Motor neuron (in vitro differentiated cells): ENCODE measurements at places on chromosomes 1 and 21.

- ATAC-seq, result no peak
Measured at GRCh38 chr1:199178646-199179045, 539.8 kb downstream of the PTPRC start.

DNA sequence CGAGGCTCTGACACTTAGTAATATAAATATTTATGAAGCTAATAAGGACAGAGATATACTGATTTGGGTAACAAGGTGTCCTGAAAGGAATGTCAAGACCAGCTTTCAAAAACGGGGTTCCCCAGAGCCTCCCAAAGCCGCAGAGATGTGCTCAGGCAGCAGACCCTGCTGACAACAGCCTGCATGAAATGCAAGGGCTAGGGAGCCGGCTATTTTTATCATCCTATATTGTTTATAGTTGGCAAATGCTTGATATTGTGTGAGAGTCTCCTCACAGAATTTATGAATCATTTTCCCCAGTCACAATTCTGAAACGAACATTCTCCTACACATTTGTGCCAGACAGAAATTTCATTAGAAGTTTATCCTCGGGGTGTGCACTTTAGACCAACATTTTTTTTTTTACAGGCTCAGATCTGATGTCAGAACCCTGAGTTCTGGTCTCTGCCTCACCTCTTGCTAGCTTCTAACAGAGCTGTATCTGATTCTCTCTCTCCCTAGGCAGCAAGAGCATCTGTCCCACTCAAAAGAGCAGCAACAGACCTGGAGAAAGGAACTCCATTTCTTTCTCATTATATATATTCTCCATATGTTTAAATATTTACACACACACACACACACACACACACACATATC, 302.3 kb upstream of the PLD5 start:
- ATAC-seq, result peak; percentile 36

- no peak for ATAC-seq
Measured at GRCh38 chr1:161175771-161176453, 1.4 kb downstream of the B4GALT3 start.

DNA sequence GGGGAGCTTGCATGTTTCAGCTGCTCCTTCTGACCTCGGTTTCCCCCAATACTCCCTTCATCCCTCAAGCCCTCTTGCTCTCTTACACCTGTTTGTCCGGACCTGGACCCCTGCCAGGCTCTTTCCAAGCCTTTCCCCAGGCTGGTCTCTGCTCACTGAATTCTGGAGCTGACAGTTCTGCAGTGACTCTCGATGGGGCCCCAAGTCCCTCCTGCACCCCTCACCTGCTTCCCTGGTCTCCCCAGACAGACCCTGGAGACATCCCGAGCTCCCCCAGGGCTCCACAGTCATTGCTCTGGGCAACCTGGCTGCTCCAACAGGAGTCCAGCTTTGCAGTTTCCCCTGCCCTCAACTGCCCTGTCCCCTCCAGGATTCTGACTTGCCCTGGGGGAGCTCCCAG, 198.6 kb downstream of the GRIK3 start:
- ATAC-seq, result no peak

- ATAC-seq, result no peak
Measured at GRCh38 chr1:111359376-111359775, 68.2 kb downstream of the OVGP1 start.

GRCh38 chr1:207883660-207884250, 27.2 kb downstream of the CD34 start:
- ATAC-seq, result no peak

GRCh38 chr1:203044546-203045250, 18.4 kb downstream of the PPFIA4 start:
- ATAC-seq, result peak; percentile 11

DNA sequence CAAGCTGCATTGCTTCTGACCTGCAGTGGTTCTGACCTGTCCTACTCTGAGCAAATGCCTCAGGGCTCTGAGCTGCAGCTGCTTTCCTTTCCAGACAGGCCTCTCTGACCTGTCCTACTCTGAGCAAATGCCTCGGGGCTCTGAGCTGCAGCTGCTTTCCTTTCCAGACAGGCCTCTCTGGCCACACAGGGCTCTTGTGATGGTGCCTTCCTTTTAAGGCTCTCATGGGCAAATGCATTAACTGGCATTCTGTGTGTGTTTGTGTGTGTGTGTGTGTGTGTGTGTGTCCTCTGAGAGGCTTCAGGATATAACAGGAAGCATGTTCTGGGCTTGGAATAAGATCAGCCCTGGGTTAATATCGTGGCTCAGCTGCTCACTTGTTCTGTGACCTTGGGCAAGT, 131.3 kb downstream of the NTPCR start:
- ATAC-seq, result peak; percentile 80

- ATAC-seq, result peak; percentile 87
Measured at GRCh38 chr1:115642168-115643072, 650 bp downstream of the VANGL1 start.

DNA sequence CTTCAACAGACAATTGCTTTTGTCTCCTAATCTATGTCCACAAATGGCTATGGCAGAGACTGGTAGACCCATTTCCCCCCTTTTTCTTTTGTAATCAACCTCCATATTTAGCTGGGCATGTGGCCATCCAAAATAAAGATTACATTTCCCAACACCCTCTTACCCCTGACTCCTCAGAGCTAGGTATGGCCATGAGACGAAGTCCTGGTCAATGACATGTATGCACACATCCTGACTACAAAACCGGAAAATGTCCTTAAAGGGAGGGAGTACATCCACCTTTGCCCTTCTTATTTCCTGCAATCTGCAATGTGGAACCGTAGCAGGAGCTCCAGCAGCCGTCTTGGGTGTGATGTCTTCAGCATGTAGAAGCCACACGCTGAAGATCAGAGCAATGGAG, 36.2 kb upstream of the RCSD1 start:
- no peak for ATAC-seq

GRCh38 chr1:3066250-3066711, 2.7 kb upstream of the PRDM16 start:
- ATAC-seq, result no peak

GRCh38 chr1:161899091-161899490, 124.6 kb downstream of the OLFML2B start:
- no peak for ATAC-seq

DNA sequence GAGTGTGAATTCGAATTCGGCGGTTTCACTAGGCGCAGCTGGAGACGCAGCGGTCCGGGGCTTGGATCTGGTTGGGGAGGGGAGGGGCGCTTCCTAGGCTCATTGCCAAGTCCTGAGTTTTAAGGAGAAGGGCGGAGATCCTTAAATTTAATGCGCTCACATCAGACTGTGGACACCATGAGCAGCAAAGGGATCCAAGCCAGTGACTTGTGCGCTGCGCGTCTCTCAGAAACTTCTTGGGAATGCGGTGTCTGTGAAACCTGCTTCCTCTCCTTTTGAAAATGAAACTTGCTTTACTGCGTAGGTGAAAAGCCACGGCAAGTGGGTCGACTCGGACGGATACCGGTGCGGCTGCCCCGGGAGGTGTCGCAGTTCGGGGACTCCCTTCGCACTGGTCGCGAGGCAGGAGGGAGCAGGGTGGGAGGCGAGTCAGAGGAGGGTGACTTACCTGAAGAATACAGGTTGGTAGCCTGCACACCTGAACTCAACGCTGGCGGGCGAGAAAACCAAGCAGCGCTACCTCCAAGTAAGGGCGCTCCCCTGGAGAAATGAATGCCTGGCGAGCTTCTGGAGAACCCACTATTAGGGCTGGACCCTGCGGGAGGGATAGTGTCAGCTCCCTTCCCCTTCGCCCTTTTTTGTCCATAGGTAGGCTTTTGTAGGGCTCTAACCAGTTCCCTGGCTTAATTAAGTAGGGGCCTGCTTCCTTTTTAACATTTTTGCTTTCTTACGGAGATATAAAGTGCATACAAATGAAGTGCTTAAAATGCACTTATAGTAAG, 992 bp downstream of the TENT5C start:
- no peak for ATAC-seq

DNA sequence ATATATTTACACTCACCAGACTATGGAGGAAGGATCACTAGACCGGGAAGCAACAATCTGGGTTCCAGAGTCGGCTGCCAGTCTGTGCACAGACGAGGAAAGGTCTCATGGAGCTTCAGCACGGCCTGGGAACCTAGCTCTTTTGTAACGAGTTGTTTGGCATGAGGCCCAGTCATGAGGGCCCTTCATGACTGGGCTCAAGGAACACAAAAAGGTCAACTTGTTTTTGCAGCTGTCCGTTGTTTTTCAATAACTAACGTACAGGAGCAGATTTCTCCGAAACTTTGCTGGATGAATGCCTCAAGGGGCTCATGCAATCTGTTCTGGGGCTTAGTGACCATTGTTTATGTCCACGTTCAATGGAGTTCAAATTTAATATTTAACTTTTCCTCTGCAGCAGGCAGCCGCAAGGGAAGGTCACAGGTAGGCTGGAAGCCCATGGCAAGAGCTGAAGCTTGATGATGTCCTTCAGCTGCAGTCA, 5.9 kb upstream of the STUM start:
- no peak for ATAC-seq

DNA sequence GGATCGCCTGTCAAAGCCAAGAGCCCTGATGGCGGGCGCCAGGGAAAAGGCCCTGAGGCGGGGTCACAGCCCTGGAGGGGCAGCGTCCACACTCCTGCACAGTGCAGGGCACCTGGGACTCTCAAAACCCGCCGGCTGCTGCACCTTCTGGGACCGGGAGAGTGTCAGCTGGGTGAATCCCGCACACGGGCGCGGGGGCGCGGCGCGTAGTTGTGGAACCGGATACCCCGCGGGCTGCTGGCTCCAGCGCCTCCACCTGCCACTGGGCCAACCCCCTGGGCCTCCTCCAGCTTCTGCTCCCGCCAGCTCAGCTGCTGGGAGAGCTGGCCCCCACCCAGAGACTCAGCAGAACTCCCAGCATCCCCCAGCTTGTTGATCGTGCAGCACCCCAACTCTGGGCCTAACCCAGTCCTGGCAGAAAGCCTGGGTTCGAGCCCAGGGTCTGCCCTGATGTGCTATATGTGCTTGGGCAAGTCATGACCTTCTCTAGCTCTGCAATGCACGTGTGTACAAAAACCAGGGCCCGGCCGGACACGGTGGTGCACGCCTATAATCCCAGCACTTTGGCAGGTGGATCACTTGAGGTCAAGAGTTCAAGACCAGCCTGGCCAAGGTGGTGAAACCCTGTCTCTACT, 33.8 kb downstream of the NECAP2 start:
- peak; percentile 17 for ATAC-seq

DNA sequence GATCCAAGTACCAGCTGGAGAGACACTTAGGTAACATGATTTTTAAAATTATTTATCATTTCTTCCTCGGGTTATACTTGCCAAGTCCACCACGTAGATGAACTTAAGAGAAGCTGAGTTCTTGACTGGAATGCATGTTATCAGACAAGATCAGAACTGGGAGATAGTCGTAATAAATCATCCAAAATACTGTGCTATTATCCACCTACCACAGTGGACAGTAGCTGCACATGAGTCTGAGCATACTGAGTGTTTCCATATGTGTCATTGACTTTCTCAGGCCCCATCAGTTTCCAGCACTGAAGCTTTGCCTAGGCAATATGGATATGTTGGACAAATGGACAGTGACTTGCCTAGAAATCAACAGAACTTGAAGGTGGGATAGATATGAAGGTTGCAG, 77.9 kb upstream of the RRP15 start:
- ATAC-seq, result no peak

DNA sequence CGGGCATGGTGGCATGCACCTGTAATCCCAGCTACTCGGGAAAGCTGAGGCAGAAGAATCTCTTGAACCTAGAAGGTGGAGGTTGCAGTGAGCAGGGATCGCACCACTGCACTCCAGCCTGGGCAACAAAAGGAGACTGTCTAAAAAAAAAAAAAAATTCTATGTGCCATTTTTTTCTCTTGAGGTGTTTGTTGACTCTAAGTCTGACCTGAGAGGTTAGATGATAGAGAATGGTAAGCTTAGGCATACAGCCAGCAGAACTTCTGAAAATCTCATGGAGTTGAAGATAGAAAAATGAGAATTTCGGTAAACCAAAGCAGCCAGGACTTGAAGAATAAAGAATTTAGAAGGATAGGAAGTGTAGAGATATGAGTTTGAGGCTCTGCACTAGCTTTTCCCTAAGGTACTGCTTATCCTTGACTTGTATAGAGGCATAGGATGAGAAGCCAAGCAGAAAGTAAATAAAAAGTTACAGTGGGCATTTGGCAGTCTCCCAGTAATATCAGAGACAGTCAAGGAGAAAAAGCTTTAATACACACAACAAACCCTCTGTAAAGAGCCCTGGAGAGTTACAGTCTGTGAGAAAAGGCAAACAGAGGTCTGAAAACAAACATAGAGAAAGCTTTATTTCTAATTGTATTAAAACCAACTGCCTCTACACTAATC, 24.3 kb downstream of the F13B start:
- no peak for ATAC-seq

- no peak for ATAC-seq
Measured at GRCh38 chr1:53554592-53555305, 95.5 kb downstream of the DMRTB1 start.

DNA sequence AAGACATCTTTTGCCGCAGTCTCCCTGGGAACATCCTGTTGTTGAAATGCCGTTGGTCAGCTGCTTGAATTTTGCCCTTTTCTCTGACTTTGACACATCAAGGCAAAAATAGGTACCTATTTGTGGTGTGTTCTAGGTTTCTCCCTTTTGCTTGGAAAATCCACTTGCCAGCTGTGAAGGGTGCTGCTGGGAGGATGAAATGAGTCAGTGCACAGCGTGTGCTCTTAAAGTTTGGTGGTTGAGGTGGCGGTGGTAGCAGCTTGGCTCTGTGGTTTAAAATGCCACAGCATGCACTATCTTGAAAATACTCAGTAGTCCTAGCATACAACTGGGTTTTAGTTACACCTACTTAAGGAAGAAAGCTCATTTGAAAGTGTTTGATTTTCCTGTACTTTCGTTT, 183.8 kb downstream of the DHRS3 start:
- ATAC-seq, result no peak

- no peak for ATAC-seq
Measured at GRCh38 chr1:38831731-38832369, 27.7 kb downstream of the RRAGC start.

DNA sequence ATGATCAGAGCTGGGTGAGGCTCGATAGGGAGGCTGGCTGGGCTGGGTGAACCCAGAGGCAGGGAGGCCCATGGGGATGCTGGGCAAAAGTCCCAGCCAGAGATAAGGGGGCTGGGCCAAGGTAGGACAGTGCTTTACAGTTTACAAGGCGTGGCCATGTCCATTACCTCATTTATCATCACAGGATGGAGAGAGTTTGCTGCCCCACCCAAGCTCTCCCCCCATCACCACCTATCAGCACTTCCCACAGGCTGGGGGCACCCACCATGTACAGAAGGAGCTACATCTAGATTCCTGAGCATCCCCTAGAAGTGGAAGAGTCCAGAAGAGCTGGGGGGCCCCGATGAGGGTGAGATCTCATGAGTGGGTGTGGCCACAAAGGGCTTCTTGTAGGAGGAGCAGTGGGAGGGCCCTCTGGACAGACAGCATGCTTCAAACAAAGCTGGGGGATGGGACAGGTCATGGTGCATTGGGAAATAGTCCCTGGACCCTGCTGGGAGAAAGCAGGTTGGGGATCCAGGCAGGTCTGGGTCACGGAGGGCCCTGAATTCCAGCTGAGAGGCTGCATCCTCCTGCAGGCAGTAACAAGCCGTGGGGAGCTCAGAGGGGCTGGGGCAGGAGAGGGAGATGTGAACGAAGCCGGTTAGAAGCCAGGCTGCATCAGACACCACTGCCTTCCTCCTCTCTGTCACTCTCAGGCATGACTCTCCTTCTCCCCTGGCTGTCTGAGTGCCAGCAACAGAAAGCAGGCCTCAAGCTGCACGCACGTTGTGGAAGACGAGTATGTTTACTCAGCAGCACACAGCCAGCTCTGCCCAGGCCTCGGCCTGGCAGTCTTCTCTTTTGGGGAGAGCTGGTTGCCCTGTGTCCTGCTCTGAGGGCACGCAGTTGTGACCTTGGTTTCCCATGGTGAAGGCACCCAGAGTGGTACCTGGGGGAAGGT, 202.3 kb downstream of the HIVEP3 start:
- ATAC-seq, result no peak
